ENCODE measurements at places on chromosomes 6 and 20.

- no peak for DNase-seq
Observed at GRCh38 chr6:106475284-106475683, 114.8 kb downstream of the CRYBG1 start.

DNA sequence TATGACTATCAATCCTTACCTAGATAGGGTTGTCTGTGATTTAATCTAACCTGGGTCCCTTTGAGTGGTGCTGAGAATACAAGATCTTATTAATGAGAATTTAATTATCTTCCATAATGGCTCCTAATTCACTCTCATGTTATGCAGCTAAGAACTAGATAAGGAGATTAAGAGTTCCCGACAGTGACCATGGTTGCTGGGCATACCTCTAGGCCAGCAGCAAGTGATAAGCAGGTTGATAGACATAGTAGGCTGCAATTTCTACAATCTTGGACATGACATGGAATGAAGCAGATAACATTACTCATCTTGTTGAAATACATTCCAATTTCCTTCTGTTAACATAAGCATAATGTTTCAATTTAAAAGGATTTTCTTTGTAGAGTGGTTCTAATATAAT, 27.1 kb downstream of the SPACA1 start:
- no peak for DNase-seq

DNA sequence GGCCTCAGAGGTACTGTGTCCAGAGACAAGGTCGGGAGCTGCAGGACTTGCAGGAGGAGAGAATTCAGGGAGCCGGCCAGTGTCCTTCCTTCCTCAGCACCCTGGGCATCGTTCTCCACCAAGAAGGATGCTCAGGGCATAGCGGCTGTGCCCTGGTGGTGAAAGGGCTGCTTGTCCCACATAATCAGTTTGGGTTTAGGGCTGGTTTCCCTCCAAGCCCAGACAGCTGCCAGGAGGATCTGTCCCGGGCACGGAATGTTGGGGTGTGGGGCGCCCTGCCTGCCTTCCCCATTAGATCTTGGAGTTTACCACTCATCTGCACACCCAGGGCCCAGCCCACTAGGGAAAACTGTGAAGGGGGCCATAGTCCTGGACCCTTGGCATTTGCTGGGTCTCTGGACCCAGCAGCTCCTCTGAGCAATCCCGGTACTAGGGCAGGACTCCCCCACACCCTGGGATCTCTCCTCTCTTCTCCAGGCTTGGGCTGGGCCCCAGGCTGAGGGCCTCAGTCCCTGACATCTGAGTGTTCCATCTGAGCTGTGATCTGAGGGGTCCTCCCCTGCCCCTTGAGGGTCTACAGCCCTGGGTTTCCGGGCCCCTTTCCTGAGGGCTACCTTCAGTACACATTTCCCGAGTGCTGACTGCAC, 18.6 kb upstream of the SPDEF start:
- no peak for DNase-seq

DNA sequence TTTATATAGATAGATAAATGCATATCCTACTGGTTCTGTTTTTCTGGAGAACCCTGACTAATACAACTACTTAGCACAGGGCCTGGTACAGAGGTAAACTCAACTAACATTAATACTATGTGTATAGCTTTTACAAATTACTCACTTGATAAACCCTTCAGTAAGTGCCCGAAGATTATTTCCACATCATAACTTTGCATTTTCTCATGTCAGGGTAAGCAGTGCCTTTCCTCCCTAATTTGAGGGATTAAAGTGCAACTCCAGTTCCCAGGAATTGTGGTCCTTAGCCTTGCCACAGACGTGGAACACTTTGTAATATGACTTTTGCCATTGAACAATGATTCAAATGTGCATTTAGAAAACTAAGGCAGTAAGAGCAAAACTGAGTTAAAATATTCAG, 147.5 kb upstream of the SMLR1 start:
- no peak for DNase-seq

DNA sequence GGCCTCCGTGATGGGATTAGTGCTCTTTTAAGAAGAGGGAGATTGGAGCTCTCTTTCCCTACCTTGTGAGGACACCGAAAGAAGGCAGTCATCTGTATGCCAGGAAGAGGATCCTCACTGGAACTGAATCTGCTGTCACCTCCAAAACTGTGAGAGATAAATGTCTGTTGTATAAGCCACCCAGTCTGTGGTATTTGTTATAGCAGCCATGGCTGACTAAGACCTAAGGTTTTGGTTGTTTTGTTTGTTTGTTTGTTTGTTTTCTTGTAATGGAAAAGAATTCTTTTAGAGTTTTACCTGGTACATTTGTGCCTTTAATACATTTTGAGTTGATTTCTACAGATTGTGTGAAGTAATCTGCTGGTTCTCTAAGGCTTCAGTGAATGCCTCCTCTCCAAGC, 7.6 kb downstream of the RPP21 start:
- no peak for DNase-seq

- DNase-seq = no peak
Observed at GRCh38 chr6:40674170-40674569, 87.0 kb upstream of the LRFN2 start.

DNA sequence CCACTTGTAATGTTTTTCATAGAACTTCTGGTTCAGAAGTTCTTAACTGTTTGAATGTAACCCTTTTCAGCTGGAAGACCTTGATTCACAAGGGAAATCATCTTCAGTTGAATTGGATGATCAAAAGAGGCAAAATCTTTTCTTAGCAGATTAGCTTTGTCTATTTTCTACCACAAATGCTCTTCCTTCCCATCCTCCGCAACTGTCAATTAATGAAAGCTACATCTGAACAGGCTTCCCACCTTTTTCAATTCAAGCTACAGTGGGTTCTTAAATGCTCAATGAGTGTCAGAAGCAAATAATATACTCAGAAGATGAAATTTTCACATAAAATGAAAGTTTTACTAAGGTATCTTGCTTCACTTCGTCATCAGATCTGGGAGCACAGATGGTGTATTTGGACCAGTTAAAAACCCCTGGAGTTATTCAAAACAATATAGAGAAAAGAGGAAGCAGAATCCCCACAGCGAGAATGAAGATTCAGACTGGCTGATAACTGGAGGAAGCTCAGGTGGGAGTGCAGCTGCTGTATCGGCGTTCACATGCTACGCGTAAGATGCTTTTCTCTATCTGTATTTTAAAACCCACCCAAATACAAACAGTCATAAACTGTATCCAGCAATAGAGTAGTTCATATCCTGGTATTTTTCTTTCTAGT, 19.4 kb downstream of the QRSL1 start:
- DNase-seq = peak; percentile 41

DNA sequence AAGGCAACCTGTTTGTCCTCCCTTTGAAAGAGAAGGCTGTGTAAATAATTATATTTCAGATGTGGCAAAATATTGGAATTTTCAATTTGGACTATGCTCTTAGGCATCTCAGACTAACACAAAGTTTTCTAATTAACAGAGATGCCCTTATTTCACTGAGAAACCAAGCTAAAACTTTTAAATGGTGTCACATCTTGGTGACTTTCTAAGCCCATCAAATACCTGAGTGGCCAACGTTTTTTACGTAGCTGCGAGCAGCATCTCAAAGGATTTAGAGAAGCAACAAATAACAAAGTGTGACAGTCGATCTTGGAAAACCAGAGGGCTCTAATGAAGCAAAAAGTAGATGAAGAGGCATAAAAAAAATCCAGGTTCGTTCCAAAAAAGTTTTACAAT, 3.4 kb upstream of the HEY2 start:
- no peak for DNase-seq

DNA sequence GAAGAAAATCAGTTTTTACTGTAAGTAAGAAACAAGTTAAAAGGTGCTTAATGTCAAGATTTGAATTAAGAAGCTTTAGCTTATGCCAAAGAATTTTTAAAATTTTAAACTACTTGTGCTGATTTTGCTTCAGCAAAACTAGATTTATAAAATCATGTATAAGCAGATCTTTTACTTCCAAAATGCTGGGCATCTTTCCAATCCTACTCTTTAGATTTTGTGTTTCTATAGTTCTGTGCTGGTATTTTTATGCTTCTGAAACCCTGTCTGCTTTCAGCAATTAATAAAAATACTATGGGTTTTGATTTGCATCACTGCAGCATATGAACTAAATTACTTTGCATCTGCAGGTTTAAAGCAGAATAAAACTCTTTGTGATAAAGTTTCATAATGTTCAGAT, 238.6 kb upstream of the RNF217 start:
- DNase-seq = no peak

DNA sequence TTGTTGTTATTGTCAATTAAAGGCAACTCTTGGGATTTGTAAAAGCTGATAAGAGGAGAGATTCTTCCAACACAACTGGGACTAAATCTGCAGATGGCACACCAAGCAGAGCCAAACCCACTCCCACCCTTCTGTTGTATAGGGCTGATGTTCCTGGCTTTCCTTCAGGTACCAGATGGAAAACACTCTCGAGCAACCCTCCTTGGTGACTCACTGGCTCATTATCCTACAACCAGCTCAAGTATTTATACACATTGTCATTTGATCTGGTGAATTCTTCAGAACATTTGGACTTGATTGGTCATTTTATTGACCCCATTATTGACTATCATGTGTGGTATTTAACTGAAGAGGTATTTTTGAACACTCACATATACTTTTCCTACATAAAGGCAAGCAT, 190.3 kb upstream of the PCSK2 start:
- no peak for DNase-seq

DNA sequence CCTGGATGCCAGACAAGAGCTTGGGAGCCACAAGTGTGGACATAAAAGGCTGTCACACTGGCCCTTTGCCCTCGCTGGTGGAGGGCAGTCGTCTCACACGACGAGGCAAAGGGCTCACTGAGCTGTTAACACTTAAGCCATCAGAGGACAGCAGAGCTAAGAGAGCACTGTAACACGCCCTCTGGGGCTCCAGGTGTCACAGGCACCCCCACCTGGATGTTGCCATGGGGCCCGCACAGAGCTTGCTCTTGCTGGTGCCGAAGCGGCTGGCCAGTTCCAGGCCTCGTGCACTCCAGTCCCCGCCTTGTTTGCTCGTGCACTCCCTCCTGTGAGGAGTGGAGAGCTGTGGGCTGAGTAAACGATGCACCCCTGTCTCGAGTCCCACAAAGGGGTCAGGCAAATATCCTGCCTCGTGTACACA, 37.4 kb downstream of the SLC35D3 start:
- DNase-seq = no peak

GRCh38 chr6:15588971-15589634, 73.7 kb downstream of the DTNBP1 start:
- DNase-seq = no peak

- no peak for DNase-seq
Observed at GRCh38 chr20:59816146-59816738, 117.2 kb downstream of the SYCP2 start.

DNA sequence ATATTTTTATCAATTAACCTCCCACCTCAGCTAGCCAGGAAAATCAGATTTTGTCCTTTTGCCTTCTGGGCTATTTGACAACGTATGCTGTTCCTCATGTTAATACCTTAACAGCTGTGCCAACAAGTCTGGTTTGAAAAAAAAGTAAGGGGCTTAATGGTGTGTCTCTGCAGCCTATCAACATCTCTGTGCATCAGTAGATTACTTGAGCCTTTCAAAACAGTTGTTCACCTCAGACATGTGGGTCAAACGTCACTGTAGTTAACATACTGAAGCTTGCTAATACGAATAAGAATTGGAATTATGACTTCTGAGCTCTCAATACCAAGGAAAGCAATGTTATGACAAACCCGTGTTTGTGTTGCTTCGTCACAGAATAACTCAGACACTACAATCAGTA, 23.0 kb downstream of the CEP57L1 start:
- no peak for DNase-seq

- DNase-seq = no peak
Observed at GRCh38 chr6:92849636-92850035, 569.7 kb downstream of the EPHA7 start.

Data from Kasumi-1 (cell line).